ENCODE measurements at places on chromosomes 5 and 9.

DNA sequence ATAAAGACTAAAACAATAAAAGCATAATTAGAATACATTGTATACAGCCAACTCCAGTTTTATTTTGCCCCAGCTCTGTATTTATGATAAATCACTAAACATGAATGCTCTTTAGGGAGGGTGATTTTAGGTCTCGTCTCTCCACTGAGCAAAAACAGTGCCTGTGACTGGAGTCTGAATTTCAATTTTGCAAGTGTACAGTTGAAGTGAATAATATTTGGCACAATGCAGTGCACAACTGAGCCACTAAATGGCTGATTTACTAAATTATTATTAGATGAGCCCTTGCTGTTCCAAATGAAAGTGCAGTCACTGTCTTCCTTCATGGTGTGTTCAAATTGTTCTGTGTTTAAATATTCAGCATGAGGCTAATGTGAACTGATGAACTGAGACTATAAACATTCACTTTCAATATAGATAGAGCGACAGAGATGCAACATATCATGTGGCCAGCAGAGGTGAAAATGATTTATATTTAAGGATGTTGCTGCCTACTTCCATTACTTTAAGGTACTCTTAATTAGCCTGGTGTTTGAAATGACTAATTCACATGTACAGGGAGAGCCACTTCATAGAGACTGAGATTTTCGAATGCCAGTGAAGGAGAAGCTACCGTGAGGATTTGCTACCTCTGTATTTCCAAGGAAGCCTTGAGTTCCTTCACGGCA is 375.1 kb downstream of the EBF1 start:
- no peak for DNase-seq

DNA sequence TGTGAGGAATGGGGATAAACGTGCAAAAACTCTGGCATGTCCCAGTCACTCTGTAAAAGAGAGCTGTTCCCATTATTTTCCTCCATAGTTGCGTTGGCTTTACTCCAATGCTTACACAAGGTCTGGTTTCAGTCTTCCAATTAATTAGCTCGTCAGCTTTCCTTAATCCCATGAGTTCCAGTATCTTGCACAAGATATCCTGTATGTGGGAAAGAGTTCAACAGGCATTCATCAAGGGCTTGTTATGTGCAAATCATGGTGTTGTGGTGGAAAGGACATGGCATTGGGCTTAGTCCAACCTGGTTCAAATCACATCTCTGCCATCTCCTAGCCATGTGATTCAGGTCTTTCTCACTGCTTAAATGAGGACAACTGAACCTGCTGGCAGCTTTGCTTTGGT is 77.5 kb upstream of the PANK3 start:
- DNase-seq, result no peak

DNA sequence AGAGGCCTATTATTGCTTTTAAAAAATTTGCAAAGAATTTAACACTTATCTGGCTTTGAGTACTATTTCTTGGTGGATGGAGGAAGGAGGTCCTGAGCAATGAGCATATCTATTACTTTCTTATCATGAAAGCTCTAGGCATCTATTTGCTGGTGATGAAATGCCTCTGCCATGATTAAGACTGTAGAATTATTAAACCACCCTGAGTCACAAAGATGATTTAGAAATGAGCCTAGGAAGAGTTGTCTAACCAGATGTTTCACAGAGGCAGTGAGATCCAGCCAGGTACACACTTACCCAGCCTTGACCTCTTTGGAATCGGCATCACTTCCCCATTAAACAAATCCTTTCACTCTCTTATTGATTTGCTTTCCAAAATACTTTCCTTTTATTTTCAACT is 304.4 kb upstream of the KIF2A start:
- DNase-seq, result no peak

- peak; percentile 59 for DNase-seq
These were observed 22.3 kb downstream of the TRAF1 start for GRCh38 chr9:120904061-120904977.

GRCh38 chr5:10532421-10532820 is 31.4 kb upstream of the ANKRD33B start:
- no peak for DNase-seq

DNA sequence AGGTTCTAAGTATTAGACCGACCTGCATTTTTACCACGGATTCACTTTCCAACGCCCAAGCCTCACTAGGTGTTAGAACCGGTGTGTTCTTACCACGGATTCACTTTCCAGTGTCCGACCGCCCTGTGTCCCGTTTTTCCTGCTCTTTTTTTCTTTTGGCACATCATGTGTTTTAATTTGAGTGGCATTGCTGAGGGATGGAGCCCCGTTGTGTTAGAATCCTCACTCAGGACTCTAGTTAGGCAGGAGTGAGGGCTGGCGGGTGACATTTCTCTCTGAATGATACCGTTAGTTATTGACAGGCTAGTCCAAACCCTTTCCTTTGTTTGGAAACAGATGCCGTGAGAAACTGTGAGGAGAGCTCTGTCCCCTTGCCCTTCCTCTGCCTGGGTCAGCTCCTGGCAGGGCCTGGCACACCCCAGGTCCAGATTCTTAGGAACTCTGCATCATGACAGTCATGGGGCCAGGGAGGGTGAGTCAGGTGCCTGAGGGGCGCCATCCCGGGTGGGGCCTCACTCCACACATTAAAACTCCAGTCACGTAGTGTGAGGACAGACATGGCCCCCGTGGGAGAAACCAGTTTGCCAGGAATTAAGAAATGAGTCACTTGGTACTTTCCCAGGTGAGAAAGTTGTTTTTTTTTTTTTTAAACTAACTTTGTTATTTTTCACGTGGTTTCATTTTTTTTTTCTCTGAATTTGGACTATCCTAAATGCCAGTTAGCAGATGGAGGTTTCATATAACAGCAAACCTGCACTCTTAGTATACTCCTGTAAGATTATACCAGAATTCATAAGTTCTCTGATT is 15.8 kb downstream of the EXOC3 start:
- no peak for DNase-seq

DNA sequence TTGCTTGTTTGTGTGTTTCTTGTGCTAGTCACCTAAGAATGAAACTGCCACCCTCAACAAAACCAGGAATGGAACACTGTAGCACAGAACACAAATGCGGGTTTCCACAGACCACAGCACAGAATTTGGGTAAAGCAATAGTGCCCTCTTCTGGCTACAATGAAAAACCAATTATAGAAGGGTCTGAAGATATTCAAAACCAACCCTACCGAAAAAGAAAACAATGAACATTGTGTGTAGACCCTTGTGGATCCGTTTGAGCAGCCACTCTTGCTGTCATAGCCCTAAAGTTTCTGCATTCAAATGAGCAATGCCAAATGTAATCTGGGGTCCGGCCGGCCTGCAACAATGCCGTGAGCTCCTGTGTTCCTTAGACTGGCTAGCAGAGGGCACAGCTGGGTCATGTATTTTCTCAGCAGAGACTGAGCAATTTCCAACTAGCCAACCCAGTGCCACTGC is 8.3 kb upstream of the ENC1 start:
- no peak for DNase-seq

- DNase-seq, result no peak
These were observed 58.7 kb upstream of the ERBIN start for GRCh38 chr5:65867542-65868195.

DNA sequence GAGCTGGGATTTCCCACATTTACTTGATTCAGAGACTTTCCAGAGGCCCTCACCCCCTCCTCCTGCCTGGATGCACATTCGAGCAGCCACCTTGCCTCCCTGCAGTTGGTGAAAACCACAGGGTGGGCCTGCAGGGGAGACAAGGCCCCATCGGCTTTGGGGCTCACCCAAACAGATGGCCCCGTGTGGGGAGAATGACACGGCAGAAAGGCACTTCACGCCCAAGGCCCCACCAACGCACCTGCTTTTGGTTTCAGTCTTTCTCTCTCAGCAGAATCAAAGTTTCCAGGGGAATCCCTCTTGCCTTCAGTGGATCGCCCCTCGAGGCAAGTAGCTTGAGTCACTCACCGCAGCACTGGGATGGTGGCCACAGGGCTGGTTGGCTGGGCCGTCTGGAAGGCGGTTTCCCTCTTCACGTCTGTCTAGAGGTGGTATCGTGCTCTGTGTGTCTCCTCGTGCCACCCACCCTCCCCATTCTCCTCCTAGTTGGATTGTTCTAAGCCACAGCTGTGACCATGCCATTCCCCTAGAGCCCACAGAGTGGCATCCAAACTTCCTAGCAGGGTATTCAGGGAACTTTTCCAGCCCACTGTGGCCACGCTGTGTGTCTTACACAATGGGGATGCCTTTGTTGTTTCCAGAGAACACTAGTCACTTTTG is 31.8 kb downstream of the SEC61B start:
- peak; percentile 83 for DNase-seq

- no peak for DNase-seq
These were observed 29.4 kb downstream of the SMAD5 start for GRCh38 chr5:136162008-136162407.

GRCh38 chr9:73412874-73413273 is 261.2 kb downstream of the ANXA1 start:
- DNase-seq, result no peak
